ENCODE measurements at places on chromosomes 3 and 15.
A peak's percentile ranks its signal among the peaks of the same experiment; 100 is the strongest.

DNA sequence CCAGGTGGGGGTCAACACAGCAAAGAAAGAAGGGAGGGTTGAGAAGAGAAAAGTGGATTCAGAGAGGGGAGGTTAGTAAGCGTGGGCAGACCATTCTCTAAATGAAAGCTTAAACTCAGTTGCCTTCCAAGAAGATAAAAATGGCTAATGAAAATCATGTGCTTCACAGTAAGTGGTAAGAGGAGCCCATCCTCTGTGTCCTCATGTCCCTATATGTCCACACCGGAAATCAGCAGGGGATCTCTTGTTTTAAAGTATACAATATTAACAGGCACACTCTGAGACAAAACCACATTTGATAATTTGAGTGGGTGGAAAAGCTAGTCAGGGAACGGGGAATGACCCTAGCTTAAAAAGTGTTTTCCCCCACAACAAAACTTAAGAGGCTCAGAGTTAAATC is 4.4 kb upstream of the FOXP1 start:
- no peak for DNase-seq

DNA sequence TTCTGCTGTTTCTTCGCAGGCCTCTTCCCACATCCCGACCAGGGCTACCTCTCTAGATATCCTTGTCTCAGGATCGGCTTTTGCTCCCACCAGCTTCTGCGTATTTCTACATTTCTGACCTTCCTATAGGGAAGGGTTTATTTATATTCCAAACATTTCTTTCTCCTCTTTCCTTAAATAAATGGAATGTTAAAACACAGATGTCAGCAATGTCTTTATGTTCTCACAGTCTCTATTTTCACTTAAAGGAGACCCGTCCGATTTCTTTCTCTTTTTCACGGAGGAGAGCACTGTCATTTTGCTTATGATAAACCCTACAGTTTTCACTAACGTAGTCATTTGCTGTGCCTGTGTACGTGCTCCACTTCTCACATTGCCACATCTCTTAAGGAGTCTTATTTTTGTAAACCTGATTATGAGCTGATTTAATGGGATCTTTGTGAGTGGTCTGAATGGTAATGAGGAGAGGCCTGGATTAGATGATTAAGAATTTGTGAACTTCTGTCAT is 630 bp downstream of the KIF15 start:
- DNase-seq, result no peak

- no peak for DNase-seq
These were observed 15.0 kb downstream of the RPLP1 start for GRCh38 chr15:69467636-69468035.

- no peak for DNase-seq
These were observed 665.4 kb upstream of the CBLB start for GRCh38 chr3:106534206-106534605.

GRCh38 chr15:31128919-31129768 is 27.6 kb upstream of the TRPM1 start:
- peak; percentile 62 for DNase-seq

DNA sequence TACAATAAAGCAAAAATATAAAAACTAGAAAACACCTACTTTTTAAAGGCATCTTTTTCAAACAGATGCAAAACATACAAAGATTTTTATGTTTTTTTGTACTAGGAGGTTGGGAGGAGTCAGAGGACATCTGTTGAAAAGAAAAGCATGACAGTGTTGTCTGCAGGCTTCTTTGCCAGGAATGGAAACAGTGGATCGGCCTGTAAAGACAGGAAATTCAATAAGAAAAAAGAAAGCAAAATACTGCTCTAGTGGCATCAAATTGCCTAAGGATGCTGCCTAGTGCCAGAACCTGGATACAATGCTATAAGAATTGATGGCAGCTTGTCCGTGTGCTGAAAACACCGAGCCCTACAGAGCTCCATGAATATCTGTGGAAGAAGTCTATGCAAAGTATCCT is 69.9 kb downstream of the TBC1D5 start:
- no peak for DNase-seq

- DNase-seq, result no peak
These were observed 752.3 kb downstream of the NR2F2 start for GRCh38 chr15:97082830-97083229.

GRCh38 chr3:142929109-142929508 is 34.4 kb downstream of the PAQR9 start:
- peak; percentile 43 for DNase-seq

Data from LoVo (cell line).